ENCODE measurements at places on chromosomes 13 and 19. TPM values are rescaled to one million over a fixed set of nuclear protein-coding genes. Genes with fewer than 3 reads are reported as not detected.

The SLAIN1 gene
- 16.4 TPM for total RNA-seq

The IGSF23 gene
- not detected for total RNA-seq

The MYO1F gene
- 106 TPM for total RNA-seq

The NALCN gene
- total RNA-seq = 3.5 TPM

DNA sequence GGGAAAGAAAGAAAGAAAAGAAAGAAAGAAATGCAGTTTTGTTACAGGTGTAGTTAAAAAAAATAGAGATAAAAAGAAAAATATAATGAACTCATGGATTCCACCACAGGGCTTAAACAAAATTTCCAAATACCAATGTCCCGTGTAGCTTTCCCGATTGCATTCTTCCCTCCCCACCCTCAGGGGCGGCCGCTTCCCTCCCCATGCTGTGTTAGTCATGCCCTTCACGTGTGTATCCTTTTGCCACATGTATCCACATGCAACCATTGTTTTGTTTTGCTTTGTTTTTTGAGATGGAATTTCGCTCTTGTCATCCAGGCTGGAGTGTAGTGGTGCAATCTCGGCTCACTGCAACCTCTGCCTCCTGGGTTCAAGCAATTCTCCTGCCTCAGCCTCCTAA lies 3.6 kb upstream of the KMT5C start:
- DNase-seq = no peak
- H3K27me3 ChIP-seq = no peaks in the 10 kb centered on the region
- H3K4me1 ChIP-seq = peaks cover 9% of the 10 kb centered on the region
- no peak overlapping the region for H3K27ac ChIP-seq
- no peak overlapping the region for H3K4me3 ChIP-seq

DNA sequence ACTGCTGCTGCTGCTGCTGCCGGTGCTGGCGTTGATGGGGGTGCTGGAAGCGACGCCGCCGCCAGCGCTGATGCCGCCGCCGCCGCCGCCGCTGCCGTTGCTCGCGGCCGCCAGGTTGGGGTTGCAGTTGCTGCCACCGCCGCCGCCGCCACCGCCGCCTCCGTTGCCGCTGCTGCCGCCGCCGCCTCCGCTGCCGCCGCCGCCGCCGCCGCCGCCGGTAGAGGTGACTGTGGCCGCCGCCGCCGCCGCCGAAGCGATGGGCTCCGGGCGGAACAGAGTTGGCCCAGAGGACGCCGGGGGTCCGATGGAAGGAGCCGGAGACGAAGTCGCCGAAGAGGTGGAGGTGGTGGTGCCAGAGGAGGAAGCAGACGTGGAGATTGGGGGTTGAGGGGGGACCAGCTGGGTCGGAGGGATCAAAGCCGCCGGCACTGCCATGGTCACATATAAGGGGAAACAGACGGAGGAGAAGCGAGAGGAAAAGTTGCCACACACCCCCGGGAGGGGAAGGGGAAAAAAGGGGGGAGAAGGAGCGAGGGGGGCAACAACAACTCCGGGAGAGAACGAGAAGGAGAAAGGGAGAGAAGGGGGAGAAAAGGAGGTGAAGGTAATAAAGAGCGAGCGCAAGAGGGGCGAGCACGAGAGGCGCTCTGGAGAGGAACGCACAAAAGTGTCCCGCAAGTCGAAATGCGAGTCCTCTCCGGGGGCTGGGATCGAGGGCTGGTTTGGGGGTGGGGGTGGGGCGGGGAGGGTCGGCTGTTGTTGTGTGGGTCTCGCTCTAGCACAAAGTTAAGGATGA lies 471 bp downstream of the DACH1 start:
- DNase-seq = peak; percentile 71
- H3K36me3 ChIP-seq = no peaks in the 10 kb centered on the region
- peak overlapping the region; percentile 77 for H3K27ac ChIP-seq
- H3K4me1 ChIP-seq = no peaks in the 10 kb centered on the region
- H3K4me3 ChIP-seq = peak overlapping the region; percentile 70
- peaks cover 12% of the 10 kb centered on the region for H3K27me3 ChIP-seq

GRCh38 chr19:10454267-10454666 lies 33.9 kb downstream of the PDE4A start:
- no peaks in the 10 kb centered on the region for H3K27me3 ChIP-seq
- H3K4me1 ChIP-seq = no peaks in the 10 kb centered on the region
- DNase-seq = no peak

DNA sequence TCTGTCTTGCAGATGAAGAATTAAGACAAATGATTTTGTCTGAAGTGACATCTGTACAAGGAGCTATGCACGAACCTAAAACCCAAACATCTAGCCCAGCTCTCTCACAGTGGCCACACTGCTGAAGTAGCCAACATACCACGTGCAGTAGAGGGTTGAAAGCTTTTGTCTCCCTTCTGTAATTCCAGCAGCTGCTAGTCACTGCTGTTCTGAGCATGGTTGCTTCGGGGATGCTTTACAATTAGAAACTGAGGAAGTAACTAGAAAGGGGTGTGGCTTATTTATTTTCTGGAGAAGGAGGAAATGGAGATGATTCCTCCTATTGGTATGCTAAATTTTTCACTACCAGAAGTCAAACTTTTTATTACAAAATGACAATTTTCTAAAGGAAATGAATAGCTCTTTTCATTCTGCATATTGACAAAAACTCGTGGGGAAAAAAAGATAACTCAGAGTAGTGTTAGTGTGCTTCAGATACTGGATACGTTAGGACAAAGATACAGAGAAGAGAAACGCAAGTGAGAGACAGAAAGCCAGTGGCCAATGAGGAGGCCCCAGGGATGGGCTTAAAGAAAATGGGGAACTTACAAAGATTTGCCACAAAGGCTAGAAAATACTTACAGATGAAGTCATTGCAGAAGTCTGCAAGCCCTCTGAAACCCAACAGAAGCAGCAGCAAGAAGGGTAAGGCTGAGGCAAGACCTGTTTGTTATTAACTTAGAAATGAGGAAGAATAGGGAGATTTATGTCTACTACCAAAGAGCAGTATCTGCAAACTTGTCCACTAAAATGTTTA lies 192.7 kb upstream of the MIR17HG start:
- peak overlapping the region; percentile 48 for H3K27ac ChIP-seq
- no peak for DNase-seq
- peaks cover 4% of the 10 kb centered on the region for H3K27me3 ChIP-seq
- H3K36me3 ChIP-seq = no peaks in the 10 kb centered on the region

DNA sequence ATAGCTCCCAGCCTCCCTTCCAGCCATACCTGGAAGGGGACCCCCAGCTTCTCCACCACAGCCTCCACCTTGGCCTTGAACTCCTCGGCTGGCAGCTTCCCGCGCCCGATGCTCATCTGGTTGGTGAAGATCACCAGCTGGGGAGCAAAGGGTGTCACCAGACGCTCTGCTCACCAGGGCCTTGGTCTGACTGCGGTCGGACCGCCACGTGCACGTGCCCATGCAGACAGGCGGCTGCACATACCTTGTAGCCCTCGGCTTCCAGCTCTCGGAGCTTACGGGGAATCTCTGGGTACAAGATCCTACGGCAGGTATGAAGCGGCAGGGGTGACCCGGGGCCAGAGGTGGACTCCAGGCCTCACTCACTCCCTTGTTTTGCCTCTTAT lies 3.4 kb downstream of the PNKP start:
- peaks cover 50% of the 10 kb centered on the region for H3K36me3 ChIP-seq
- no peaks in the 10 kb centered on the region for H3K27me3 ChIP-seq
- DNase-seq = no peak
- H3K4me1 ChIP-seq = peaks cover 25% of the 10 kb centered on the region
- no peak overlapping the region for H3K27ac ChIP-seq
- no peak overlapping the region for H3K4me3 ChIP-seq

GRCh38 chr13:18959996-18960395 lies 221.6 kb downstream of the TUBA3C start:
- no peak overlapping the region for H3K27ac ChIP-seq
- H3K27me3 ChIP-seq = no peaks in the 10 kb centered on the region
- no peak overlapping the region for H3K4me3 ChIP-seq
- DNase-seq = peak; percentile 44
- no peaks in the 10 kb centered on the region for H3K36me3 ChIP-seq

DNA sequence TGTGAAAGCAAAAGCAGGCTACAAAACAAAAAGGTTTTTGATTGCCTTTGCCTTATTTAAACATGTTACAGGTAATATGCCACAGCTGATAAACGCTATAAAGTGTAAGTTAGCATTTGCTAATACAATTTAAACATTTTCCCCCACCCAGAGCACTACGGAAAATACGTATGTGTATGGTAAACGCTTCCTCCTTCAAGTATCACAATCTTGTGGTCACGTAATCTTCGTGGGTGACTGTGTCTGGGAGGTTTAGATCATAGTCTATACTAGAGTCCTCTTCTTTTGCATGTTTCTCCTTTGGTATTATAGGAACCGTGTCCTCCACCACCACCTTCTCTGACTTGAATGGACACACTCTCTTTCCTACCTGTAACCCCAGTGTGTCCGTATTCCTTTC lies 38.1 kb upstream of the POSTN start:
- H3K4me3 ChIP-seq = no peak overlapping the region
- DNase-seq = no peak
- no peaks in the 10 kb centered on the region for H3K27me3 ChIP-seq
- H3K36me3 ChIP-seq = no peaks in the 10 kb centered on the region
- H3K27ac ChIP-seq = no peak overlapping the region

- H3K36me3 ChIP-seq = no peaks in the 10 kb centered on the region
- peaks cover 3% of the 10 kb centered on the region for H3K4me1 ChIP-seq
- no peak overlapping the region for H3K27ac ChIP-seq
These were observed 233.7 kb downstream of the COG6 start for GRCh38 chr13:39888865-39889810.

- peak overlapping the region; percentile 1 for H3K27ac ChIP-seq
- peaks cover 56% of the 10 kb centered on the region for H3K36me3 ChIP-seq
- H3K4me1 ChIP-seq = peaks cover 33% of the 10 kb centered on the region
- no peak for DNase-seq
- H3K4me3 ChIP-seq = no peak overlapping the region
These were observed 56.9 kb downstream of the MLLT1 start for GRCh38 chr19:6222884-6223283.

DNA sequence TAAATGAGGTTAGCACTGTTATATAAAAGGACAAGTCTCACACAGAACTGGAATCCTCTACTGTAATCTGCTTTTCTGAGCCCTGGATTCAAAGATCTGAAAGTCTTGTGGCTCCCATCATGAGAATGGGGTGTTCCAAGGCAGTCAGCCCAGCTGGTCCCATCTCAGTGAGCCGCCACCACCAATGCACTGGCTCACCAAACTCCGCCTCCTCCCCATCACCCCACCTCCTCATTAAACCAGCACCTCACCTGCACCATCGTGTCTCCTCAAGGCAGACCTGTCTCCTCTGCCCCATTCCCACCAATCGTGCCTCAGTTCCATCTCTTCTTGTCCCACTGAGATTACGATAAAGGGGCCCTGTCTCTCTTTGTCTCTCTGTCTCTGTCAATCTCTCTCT lies 166.7 kb downstream of the USP12 start:
- H3K36me3 ChIP-seq = no peaks in the 10 kb centered on the region
- H3K27ac ChIP-seq = no peak overlapping the region
- DNase-seq = no peak
- H3K27me3 ChIP-seq = no peaks in the 10 kb centered on the region

GRCh38 chr13:50714891-50715290 lies 128.6 kb downstream of the DLEU7 start:
- no peaks in the 10 kb centered on the region for H3K36me3 ChIP-seq
- peak overlapping the region; percentile 11 for H3K4me3 ChIP-seq
- H3K4me1 ChIP-seq = no peaks in the 10 kb centered on the region
- no peak for DNase-seq
- H3K27ac ChIP-seq = peak overlapping the region; percentile 65
